Activated naive CD4-positive, alpha-beta T cell treated with anti-CD3 and anti-CD28 coated beads for 36 hours (primary cell): ENCODE measurements at places on chromosomes 4 and X. TPM values are rescaled to one million over a fixed set of nuclear protein-coding genes. Genes with fewer than 3 reads are reported as not detected.

The UGT2A1 gene
- total RNA-seq: not detected

The ZMAT1 gene
- 2.7 TPM for total RNA-seq

DNA sequence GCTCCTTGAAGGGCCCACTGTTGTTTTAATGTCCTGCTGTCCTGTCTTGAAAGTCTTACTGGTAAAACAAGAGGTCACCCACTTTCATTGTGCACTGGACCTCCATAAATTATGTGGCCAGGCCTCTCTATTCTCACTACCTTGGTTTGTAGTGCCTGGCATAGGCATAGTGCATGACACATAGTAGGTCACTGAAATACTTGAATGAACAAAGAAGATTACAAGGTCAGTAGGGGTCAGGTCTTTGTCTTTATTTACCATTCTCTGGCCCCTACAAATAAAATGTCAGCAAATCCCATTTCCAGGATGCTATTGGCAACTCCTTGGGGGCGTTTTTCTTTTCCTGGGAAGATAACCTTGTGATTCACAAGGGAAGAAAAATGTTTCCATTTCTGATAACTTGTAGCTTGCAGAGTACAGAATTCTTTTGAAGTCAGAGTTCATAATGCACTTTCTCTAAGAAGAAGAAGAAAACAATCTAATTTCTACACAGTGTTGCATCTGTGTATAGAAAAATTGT lies 1.4 kb downstream of the PGM2 start:
- H3K27me3 ChIP-seq: no peaks in the 10 kb centered on the region
- H3K4me1 ChIP-seq: peaks cover 28% of the 10 kb centered on the region
- peak overlapping the region; percentile 100 for H3K4me3 ChIP-seq
- H3K27ac ChIP-seq: no peak overlapping the region

DNA sequence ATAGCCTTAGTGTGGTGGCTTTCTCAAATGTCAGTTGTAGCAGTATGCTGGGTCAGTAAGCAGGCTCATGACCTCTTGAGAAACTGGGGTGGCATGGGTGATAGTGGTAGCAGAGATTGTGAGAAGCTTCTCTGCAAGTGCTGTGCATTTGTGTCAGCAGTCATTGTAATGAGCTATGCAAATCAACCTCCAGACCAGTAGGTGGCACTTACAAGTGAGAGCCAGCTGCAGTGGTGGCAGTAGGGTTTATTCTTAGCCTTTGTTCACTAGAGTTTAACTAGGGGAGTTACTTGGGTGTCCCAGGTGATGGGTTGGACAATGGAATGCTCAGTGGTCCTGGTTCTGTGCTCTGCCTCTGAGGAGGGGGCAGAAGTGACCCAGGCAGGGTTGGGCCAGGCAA lies 818.7 kb downstream of the PCDH7 start:
- H3K27me3 ChIP-seq: no peaks in the 10 kb centered on the region
- DNase-seq: no peak
- H3K4me1 ChIP-seq: no peaks in the 10 kb centered on the region
- H3K4me3 ChIP-seq: no peak overlapping the region

DNA sequence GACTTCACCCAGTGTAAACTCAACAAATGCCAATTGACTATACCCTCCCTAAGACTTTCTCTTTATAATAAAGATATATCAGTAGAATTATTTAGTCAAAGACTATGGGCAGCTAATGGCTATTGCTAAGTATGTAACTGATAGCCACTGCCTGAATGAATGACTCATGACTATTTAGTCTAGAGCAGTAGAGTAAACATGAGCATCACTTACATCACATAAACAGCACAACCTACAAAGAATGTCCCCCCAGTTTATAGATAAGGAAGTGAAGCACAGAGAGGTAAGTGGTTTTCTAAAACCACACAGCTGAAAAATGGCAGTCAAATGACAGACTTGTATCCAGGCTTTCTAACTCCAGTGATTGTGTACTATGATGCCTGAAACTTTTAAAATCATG lies 507.0 kb downstream of the PPARGC1A start:
- H3K27me3 ChIP-seq: peaks cover 5% of the 10 kb centered on the region
- no peak overlapping the region for H3K27ac ChIP-seq

The DNAAF6 gene
- not detected for total RNA-seq

The ARR3 gene
- total RNA-seq: not detected

DNA sequence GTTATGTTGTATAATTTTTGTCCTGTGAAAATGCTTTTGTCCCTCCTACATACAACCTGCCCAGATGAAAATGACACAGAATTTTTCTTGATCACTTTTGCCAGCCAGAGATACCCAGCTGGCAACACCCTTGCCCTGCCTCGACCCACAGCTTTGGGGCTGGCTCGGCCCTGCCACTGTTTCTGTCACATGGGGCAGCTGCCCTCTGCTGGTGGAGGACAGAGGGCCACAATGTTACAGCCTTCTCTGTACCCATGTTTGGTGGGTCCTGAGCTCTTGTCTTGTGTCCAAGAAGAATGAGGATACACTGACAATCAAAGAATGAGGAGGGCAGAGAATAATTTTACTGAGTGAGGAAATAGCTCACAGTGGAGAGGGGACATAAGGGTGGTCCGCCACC lies 31.1 kb downstream of the BMP15 start:
- no peak overlapping the region for H3K4me3 ChIP-seq
- no peaks in the 10 kb centered on the region for H3K36me3 ChIP-seq
- no peak overlapping the region for H3K27ac ChIP-seq
- peaks cover 3% of the 10 kb centered on the region for H3K27me3 ChIP-seq
- no peaks in the 10 kb centered on the region for H3K4me1 ChIP-seq
- peak; percentile 7 for DNase-seq

DNA sequence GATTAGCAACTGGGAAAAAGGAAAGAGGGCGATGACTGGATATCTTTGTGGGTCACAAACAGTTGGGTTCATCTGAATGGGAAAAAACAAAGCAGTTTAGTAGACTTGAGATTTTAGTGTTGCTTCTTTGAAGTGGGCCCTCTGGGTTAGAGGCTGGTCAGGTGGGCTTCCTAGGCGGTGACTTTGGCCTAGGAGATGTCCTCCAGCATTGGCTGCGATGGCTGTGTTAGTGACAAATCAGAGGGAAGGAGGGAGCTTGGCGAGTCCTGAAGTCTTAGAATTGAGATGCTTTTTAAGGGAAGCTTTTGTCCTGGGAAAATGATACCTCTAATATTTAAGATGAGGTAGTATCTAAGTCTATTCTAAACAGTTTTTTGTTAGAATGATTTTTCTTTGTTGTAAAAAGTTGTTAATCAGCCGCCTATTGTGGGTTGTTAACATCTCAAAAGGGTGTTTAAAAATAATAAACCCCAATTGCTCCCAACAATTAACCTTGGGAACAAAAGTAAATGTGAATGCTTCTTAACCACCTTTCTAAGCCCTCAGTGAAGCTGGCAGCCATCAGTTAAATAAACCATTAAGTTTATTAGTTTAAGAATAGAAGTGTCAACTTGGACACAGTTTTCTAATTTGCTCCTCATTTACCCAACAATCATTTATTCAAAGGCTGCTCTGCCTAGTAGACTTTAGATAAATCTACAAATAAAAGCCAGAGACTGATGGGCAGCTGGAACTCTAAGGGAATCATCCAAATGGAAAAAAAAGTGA lies 31.7 kb downstream of the DLG3 start:
- H3K4me1 ChIP-seq: peaks cover 6% of the 10 kb centered on the region
- H3K4me3 ChIP-seq: no peak overlapping the region
- H3K27ac ChIP-seq: no peak overlapping the region
- no peaks in the 10 kb centered on the region for H3K27me3 ChIP-seq
- peaks cover 1% of the 10 kb centered on the region for H3K36me3 ChIP-seq

DNA sequence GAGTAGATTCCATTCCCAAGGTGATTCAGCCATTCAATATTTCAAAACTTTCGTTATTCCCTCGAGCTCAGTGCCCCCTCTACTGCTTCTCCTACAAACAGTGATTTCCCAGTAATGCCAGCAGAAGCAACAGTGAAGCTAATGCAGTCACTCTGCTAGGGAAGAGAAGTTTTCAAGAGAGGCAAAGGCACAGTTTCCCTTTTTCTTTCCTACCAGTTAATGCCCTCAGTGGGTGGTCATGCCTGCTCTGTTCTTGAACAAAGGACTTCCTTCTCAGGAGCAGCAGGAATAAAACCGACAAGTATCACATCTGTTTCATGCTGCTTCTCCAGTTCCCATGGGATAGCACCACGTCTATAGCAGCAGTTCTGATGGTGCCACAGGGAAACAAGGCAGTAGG lies 317.2 kb downstream of the TENM3 start:
- H3K27ac ChIP-seq: no peak overlapping the region
- H3K4me3 ChIP-seq: no peak overlapping the region
- peaks cover 10% of the 10 kb centered on the region for H3K27me3 ChIP-seq
- H3K36me3 ChIP-seq: no peaks in the 10 kb centered on the region

The FANCB gene
- total RNA-seq: 16.5 TPM

DNA sequence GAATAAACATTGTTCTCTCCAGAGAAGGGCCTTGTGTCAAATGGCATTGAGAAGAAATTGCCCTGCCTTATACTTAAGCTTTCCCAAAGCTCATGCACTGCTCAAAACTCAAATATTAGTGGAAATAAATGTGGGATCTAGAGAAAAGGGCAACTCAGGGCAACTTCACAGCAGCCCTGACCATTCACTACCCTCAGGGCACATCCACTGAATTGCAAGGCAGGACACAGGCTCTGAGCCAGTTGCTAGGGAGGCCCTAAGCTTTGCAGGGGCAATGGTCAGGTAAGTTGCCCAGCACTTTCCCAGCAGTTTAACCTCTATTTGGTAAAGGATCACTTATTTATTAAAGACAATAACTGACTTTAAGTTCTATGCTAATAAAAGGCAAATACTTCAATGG lies 255.3 kb upstream of the TEX13A start:
- no peak overlapping the region for H3K4me3 ChIP-seq
- no peak overlapping the region for H3K27ac ChIP-seq
- no peaks in the 10 kb centered on the region for H3K4me1 ChIP-seq
- H3K36me3 ChIP-seq: no peaks in the 10 kb centered on the region
- H3K27me3 ChIP-seq: no peaks in the 10 kb centered on the region

GRCh38 chrX:119186194-119186593 lies 49.9 kb upstream of the PGRMC1 start:
- no peaks in the 10 kb centered on the region for H3K27me3 ChIP-seq
- H3K4me1 ChIP-seq: no peaks in the 10 kb centered on the region
- H3K27ac ChIP-seq: no peak overlapping the region
- no peak for DNase-seq
- no peak overlapping the region for H3K4me3 ChIP-seq
- H3K36me3 ChIP-seq: no peaks in the 10 kb centered on the region
